ENCODE measurements at places on chromosomes 2 and 18.

DNA sequence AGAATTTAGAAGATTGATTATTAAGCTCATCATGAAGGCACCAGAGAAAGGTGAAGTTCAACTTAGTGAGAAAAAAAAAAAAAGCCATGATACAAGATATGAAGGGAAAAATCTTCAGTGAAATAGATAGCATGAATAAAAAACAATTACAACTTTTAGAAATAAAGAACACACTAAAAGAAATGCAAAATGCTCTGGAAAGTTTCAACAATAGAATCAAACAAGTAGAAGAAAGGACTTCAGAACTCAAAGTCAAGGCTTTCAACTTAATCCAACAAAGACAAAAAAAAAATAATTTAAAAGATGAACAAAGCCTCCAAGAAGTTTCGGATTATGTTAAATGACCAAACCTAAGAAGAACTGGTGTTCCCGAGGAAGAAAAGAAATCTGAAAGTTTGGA is 105.5 kb downstream of the GRB14 start:
- DNase-seq, result no peak

DNA sequence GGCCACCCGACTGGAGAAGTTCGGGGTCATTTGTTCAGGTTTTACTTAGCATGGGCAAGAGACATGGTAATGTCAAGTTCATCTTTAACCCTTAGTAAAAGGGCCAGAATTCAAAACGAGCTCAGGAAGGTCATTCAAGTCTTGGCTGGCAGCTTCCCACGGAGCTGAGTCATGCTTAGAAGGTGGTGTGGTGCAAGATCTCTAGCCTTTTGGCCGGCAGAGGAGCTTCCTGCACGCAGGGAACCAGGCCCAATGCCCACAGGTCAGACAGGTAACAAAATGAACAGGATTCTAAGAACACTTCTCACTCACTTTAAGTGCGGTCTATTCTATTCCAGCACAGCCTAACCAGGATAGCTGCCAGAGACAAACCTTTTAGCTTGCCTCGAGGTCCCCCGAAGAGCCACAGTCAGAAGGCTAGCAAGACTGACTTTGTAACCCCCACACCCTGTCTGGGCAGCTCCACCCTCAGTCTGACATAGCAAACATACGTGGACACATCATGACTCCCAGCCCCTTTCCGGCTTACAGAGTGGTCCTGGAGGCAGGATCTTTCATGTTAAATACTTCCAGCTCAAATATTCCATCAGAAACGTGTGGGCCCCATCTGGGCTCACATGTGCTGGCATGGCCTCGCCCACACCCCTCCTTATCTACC is 292.7 kb downstream of the BCL11A start:
- no peak for DNase-seq

GRCh38 chr2:139825726-139826125 is 1045.5 kb upstream of the NXPH2 start:
- DNase-seq, result no peak

- DNase-seq, result no peak
Observed at GRCh38 chr18:8045884-8046281, 478.8 kb downstream of the PTPRM start.

- no peak for DNase-seq
Observed at GRCh38 chr2:62133320-62133823, 62.5 kb upstream of the B3GNT2 start.

- no peak for DNase-seq
Observed at GRCh38 chr2:131132729-131133128, 27.6 kb downstream of the PLEKHB2 start.

- no peak for DNase-seq
Observed at GRCh38 chr2:129402076-129402475, 577.4 kb upstream of the RAB6C start.

GRCh38 chr2:54824567-54824966 is 101.1 kb downstream of the EML6 start:
- no peak for DNase-seq

GRCh38 chr18:51192696-51193095 is 4.8 kb downstream of the MEX3C start:
- DNase-seq, result no peak

- no peak for DNase-seq
Observed at GRCh38 chr2:38836791-38837190, 38.9 kb downstream of the DHX57 start.

- DNase-seq, result no peak
Observed at GRCh38 chr2:59744436-59744835, 809.0 kb downstream of the BCL11A start.

DNA sequence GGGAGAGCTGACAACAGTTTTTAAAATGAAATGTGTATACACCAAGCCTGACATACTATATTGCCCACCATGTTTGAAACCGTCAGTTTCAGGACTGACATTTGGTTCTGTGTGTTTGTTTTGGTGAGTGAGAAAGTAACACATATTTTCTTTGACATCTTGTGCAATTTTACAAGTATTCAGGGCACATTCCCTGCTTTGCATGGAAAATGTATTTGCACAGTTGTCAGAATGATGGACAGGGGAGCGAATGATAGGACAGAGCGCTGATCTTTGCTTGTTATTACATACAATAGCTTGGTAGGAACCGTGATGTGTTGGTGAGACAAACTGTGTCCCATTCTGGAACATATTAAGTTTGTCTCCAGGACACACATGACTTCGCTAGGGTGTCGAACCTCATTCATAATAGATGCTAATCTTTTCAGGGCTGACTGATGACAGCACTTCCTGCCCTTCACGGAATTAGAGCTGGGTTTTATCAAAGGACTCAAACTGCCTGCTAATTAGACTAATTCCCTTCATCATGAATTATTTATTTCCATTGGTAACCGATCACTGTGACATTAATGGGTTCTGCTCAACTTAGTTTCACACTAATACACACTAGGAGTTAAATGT is 158.5 kb downstream of the CDCA7 start:
- no peak for DNase-seq

DNA sequence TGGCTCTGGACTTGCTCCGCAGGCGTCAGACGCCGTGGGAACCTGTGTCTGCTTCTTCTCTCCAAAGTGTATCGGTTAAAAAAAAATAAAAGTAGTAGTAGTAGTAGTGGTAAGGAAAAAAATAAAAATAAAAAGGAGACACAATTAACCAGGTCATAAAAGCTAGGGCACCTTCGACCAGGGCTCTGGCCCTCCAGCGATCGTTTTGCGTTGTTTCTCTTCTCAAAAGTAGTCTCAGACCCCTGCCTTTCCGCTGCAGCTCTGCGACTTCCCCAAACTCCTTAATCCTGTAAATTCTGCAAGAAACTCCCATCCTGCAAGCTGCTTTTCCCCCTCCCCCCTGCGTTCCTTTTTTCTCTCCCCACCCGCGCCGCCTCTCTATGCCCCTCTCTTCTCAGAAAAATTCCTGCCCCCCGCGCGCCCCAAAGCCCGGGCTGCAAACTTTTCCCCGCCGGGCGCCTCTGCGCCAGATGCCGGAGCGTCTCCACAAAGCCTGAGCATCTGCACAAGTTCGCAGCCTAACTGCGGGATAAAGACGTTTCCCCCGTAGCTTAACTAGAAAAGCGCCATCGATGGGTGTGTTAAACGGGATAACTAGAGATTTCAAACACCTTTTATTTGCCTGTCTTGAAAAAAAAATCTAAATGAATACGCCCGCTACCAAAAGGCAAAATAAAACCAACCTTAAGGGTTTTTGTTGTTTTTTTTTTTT is 1.8 kb upstream of the SALL3 start:
- DNase-seq, result no peak

- DNase-seq, result no peak
Observed at GRCh38 chr2:213740453-213740852, 456.2 kb downstream of the SPAG16 start.

Data from glutamatergic neuron (in vitro differentiated cells).